Activated CD4-positive, alpha-beta T cell treated with anti-CD3 and anti-CD28 coated beads, Interleukin-2, amount 10 ng/mL, durations not matched to agents 7 days and 5 days (primary cell): ENCODE measurements at places on chromosomes 1 and 21.

- DNase-seq, result no peak
Measured at GRCh38 chr21:27713154-27714109, 746.5 kb upstream of the ADAMTS5 start.

GRCh38 chr1:69743146-69743545, 175.4 kb downstream of the LRRC7 start:
- no peak for DNase-seq

- no peak for DNase-seq
Measured at GRCh38 chr1:53549781-53550180, 90.6 kb downstream of the DMRTB1 start.

GRCh38 chr1:21051177-21051825, 125.4 kb downstream of the EIF4G3 start:
- no peak for DNase-seq

DNA sequence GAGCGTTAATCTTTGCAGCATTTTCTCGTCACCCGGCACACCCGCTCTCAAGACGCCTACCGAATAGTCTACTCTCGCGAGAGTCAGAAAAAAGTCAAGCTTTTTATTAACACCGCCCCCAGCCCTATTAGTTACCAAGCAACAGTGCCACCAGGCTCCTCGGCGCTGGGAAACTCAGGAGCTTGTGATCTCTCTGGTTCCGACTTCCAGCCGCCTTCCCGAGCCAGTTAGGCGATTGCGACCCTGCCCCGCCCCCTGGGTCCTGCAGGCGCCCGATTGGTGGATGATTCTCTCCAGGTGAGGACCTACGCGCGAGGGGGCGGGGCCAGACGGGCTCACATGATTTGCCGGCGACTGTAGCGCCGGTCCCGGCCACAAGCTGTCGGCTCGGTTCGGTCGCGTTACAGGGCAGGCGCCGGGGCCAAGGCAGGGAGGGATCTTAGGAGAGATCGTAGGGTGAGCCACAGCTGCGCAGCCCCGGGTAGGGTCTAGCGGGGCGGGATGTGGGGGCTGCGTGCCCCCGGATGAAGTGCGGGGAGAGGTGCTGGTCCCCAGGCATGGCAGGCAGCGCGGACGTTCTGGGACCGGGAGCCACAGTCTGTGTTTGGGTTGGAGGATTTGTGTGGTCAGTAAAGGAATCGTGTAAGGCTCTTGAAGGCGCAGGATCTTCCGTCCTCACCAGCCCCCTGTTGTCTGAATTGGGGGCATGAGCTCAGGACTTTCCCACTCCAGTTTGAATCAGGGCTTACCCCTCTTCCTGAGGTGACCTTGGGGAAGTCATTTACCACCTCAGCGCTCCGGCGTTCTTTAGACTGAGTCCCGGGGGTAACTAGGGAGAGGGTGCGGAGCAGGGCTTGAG, at the start of gene PFKFB2:
PFKFB2 (plus strand) TSS at position 365 of the 859 bp plus-strand sequence. CDS start 1,443 bp downstream, outside the sequence.
- peak; percentile 95 for DNase-seq

GRCh38 chr1:76744989-76745388, 122.3 kb upstream of the ST6GALNAC5 start:
- DNase-seq, result no peak

DNA sequence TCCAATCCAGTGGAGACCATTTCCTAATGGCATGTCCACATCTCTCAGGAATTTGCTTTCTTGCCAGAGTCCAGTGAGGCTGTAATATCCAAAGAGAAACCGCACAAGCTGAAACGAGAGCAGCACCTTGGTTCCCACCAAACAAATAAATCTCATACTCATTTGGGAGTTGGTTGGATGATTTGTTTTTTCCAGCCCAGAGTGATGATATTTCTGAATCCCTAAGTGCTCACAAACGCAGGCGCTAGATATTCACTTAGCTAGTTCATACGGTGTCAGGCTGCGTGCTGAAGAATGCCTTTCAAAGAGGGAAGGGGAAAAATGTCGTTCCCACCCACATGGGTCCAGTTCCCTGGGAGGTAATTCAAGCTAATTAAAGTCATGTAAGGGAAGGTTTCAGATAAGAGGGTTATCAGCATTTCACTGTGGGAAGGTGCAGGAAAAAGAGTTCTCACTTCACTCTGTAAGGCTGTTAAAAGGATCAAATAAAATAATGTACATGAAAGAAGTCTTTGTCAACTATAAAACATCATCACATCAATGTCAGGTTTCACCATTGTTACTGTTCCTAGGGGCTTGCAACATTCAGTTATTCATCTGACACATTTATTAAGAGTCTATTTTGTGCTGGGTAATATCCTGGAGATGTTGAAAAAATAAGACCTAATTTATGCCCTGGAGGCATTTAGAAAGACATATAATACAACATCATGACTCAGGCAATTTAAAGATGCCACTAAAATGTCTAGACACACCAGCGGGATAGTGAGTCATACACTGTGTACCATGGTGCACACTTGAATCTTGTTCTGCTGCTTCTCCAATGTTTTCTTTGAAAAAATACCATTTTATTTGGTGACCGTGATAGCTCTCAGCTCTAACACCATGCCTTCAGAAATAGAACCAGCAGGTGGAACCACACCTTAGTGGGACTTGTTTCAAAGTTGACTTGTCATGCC, 19.3 kb downstream of the DPT start:
- DNase-seq, result no peak

DNA sequence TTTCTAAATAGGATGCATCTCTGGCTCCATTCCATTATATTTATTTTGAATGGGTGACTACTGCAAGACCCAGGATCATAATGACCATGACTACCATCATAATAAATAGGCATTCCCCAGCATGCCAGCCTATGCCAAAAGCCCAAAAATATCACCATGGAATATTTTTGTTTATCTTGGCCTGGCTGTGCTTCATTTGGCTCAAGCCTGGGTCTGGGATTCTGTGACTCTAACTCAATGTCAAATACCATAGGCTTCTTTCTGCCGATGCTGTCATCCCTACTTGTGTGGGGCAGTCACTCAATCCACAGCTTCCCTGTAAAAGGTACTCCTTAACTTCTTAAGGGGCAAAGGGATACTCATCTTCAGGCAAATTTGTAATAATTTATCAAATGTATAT, 66.6 kb downstream of the DIRAS3 start:
- no peak for DNase-seq

- DNase-seq, result no peak
Measured at GRCh38 chr1:230237009-230237370, 170.0 kb downstream of the GALNT2 start.

DNA sequence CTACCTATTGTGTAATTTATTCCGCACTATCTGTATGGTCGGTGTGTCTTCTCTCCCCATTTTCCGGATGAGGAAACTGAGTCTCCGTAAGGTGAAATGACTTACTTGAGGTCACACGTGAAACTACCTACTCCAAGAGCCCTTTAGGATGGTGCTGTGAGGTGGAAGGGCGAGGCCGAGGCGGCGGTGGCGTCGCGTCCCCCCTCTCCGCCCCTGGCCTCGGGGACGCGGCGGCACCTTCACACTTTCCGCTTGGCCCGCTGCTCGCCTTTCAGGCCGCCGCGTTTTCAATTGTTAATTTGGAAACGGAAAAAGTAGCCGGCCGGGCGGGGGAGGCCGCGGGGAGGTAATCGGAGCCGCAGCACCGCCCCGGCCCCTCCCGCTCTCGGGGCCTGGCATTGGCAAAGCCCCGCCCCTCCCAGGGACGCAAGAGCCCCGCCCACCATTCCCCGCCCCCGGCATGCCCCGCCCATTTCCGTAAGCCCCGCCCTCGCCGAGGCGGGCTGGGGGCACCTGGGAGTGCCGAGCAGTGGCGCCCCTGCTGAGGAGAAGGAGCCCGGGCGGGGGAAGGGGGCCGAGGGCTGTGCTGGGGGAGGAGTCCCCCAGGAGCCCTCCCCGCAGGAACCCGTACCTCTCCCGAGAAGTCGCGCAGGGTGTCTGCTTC, 18.6 kb downstream of the KCNQ4 start:
- DNase-seq, result peak; percentile 86

GRCh38 chr21:14245711-14246110, 29.8 kb downstream of the RBM11 start:
- DNase-seq, result no peak

GRCh38 chr1:240737298-240737697, 125.3 kb upstream of the GREM2 start:
- DNase-seq, result no peak

DNA sequence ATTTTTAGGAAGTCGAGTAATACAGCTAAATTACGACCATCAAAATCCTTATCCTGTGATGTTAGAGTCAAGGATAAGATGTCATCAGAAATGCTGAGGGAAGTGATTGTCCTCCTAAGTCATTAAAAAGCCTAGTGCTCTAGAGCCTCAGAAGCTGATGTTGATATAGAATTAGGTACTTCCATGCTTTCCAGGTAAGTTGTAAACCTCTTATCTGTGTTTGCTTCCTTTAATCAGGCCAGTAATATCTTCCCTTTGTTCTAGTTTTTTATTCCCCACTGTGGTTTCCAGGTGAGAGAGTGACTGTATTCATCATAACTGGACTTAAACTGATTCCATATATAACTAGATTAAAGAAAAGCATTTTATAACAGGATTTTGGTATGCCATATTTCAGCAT, 44.4 kb downstream of the SMG7 start:
- DNase-seq, result no peak

- no peak for DNase-seq
Measured at GRCh38 chr1:169100208-169100607, 6.3 kb upstream of the ATP1B1 start.

DNA sequence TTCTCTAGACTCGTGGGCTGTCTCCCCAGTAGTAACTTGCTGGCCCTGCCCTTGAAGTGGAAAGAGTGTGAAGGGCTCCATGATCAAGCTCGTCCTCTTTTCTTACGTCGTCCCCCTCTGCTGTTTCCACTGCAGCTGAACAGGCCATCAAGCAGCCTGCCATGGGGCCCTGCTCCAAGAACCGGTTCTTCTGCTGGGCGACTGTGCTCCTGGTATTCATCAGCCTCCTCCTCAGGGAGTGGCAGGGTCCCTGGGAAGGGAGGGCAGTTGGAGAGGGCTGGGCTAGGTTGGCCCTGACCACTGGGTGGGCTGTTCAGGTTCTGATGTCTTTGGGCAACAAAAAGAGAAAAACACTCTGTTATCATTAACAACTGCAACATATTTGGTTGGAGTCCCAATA, 151.5 kb downstream of the FCRL5 start:
- no peak for DNase-seq

DNA sequence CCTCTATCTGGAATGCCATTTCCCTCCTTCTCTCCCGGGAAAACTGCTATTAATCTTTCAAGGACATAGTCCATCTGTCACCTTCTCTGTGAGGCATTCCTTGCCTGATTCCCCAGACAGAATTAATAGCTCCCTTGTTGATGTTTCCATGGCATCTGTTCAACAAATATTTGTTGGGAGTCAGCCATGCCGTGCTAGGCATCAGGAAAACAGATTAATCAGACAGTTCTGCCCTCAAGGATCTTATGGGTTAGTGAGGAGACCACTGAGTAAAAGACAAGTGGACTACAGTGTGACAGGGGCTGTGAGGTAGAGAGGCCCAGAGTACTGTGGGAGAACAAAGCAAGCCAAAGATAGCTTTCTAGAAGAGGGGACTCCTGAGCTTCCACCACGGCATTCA, 11.4 kb upstream of the MAGOH start:
- DNase-seq, result no peak

DNA sequence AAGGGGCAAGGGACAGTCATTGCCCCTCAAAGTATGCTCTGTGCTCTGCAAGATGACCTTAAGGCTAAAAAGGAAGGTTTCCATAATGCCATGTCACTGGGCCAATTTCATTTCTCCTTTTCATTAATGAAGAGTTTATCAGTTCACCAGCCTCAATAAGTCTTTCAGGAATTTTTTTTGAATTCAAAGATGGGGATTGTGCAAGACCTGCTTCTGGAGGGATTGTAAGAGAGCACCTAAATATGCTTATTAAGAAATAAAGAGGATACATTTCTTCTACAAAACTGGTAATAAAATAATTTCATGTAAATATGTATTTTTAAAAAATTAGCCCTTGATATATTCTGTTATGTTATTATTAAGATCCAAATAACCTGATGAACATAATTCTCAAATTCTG, 86.8 kb upstream of the RGS4 start:
- DNase-seq, result no peak

GRCh38 chr1:181390410-181391077, 92.8 kb upstream of the CACNA1E start:
- DNase-seq, result no peak
